ENCODE measurements at places on chromosomes 6 and 20.

DNA sequence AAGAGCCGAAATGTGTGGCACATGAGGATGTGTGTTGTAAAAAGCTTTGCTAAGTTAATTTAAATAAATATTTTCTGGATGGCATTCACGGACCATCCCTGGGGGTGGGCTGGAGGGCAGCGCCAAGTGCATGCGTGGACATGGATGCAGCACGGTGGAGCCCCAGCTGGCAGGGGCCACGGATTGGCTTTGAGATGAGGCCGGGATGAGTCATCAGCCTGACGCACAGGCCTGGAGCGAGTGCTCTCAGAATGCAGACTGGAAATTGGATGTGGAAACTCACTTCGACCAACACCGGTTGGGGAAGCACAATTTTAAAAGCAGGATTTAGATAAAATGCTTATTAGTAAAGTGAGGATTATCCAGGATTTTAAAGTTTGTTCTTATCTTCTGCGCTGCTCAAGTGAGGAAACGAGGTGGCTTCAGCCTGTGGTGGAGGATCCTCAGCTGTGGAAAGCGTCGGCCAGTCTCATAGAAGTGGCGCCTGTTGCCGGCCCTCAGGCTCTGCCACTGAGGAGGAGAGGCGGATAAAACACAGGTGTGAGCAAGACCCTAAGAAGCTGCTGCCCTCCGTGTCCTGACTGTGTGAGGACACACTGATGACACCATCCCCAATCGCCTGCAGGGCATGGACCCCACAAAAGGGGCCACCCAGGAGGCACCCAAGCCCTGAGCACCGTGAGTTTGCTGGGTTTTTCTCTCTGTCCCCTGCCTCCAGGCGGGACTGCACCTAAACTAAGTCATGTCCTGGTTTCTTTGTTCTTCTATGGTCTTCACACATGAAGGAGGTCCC, 279.7 kb downstream of the CDH4 start:
- DNase-seq, result no peak

DNA sequence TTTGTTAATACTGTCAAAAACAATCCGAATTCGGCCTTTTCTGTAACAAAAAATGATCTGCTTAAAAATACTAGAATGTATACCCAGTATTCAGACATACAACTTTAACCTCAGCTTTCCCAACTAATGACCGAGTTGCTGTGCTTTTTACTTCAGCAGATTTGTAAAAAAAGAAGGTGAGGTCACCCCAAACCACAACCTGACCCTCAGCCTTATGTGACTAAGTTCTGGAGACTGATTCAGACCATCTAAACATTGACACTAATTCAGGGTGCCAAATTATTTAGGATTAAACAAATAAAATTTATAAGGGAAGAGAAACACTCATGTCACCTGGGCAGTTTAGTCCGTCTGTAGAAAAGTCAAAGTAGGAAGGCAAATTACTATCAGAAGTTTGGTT, 7.7 kb downstream of the CCN6 start:
- DNase-seq, result no peak

DNA sequence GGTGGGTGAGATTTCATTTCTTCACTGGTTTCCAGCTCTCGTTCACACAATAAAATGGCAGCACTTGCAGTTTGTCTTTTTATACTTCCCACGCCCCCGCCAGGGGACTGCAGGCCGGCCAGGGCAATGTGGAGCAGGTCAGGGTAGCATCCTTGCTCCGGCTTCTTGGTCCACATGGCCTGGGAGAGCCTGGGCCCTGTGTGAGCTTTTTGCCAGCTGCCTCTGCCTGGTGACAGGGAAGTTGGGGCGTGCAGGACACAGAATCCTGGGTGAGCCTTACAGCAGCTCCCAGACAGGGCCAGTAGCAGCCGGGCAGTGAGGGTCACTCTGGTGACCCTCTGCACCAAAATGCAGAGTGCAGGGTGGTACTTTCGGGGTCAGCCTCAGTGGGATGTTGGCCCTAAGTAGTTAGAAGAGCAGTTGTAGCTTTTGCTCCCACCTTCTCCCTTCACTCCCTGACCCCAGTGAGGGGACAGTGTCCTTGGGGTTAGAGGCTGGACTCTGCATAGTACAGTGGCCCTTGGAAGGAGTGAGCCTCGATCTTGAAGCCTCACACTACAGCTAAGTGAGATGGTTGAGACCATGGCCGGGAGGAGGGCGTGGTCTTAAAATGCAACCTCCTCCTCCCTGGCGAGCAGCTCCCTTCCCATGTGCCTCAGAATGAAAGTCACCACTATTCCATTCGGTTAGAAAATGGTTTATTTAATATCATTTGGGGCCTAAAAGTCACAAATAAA, 23.8 kb downstream of the PYGB start:
- DNase-seq, result no peak

DNA sequence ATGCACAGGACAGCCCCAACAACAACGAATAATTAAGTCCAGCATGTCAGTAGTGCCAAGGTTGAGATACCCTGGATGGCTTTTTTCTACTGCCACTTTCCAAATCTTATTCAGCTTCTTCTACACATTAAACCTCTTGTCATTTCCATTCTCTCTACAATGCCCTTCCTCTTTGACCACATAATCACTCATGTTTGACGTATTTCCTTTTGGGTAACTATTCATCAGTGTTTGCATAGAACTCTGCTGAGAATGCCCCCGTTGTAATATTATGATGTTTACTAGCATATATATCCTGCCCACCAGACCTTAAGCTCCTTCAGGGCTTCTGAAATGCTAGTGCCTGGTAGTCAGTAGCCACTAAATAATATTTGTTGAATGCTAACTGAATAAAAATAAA, 515.3 kb upstream of the RNF217 start:
- DNase-seq, result no peak

GRCh38 chr6:56714982-56715456, 72.3 kb upstream of the DST start:
- no peak for DNase-seq

GRCh38 chr6:22250486-22250885, 46.4 kb downstream of the PRL start:
- peak; percentile 56 for DNase-seq

DNA sequence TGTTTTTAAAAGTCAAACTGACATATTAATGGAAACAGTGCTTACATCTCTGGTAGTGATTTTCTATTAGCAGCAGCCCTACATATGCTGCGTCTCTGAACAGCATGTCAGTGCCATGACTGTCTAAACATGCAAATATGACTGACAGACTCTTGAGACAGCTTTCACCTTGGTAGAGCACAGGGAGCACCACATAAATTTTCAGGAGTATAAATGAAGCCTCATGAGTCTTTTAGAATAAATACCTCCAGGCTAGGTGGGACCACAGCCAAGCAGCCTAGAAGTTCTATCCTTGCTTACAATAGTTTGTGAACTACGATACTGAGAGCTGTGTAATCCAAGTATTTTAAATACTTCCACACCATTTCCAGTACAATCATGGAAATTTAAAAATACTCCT, 410.7 kb upstream of the RUNX2 start:
- no peak for DNase-seq

GRCh38 chr6:33877982-33878535, 74.3 kb upstream of the MLN start:
- DNase-seq, result no peak

- no peak for DNase-seq
These were observed 79.8 kb downstream of the NFATC2 start for GRCh38 chr20:51462566-51463276.

GRCh38 chr20:17227669-17228623, 1.1 kb downstream of the PCSK2 start:
- DNase-seq, result no peak

- DNase-seq, result no peak
These were observed 61.5 kb downstream of the SYNE1 start for GRCh38 chr6:152575621-152576150.

DNA sequence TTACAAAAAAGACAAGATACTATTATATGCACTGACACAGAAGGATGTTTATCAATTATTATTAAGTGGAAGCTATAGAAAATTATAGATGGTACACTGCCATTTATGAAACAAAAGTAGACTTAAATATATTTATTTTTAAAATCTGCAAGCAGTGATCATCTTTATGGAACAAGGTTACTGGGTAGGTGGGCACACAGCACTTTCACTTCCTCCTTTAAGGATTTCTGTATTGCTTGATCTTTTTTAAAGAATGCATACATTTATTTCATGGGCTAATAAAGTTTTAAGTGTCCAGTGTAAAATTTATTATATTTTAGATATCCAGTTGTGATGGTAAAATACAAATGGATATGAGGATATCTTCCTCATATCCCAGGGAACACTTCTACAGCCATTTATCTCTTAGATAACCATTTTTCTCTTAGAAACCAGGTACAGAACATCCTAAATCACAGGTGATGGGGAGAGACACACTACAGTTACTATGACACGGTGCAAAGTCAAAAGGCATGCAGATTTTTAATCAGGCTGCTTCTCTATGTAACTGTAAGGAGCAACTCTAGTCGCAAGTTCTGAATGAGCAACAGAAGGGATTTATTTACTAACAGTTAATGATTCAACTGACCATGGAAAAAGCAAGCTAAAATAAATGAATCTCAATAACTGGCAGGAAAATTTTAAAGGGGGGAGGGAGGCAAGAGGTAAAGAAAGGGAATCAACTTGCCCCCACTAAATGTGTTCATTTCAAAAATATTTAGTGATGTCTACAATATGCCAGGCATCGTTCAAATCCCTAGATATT, 2.2 kb downstream of the FBXL4 start:
- DNase-seq, result no peak

GRCh38 chr20:36315545-36316351, 9.6 kb downstream of the DLGAP4 start:
- DNase-seq, result no peak

GRCh38 chr6:28673787-28674671, 148.3 kb downstream of the GPX5 start:
- no peak for DNase-seq

DNA sequence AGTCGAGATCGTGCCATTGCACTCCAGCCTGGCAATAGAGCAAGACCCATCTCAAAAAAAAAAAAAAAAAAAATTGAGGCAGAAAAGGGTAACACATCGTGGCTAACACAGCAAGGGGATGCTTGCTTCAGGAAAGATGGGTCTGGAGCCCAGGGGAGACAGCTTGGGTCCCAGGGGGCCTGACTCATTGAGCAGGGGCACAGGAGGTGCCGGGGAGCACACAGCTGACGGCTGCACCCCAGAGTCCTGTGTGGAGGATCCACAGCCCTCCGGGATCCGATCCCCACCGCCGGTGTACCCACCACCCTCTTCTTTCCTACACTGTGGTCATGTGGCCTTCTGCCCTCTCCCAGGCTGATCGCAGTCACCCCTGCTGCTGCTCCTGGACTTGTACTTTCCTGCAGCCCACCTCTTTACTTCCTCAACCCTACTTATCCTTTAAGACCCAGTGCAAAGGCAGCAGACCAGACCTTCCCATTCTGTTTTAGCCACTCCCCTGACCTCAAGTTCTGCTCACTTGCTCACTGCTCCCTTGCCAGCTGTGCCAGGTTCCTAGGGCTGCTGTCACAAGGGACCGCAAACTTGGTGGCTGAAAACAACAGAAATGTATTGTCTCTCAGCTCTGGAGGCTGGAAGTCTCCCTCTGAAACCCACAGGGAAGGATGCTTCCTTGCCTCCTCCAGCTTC, 17.6 kb upstream of the EZR start:
- no peak for DNase-seq

DNA sequence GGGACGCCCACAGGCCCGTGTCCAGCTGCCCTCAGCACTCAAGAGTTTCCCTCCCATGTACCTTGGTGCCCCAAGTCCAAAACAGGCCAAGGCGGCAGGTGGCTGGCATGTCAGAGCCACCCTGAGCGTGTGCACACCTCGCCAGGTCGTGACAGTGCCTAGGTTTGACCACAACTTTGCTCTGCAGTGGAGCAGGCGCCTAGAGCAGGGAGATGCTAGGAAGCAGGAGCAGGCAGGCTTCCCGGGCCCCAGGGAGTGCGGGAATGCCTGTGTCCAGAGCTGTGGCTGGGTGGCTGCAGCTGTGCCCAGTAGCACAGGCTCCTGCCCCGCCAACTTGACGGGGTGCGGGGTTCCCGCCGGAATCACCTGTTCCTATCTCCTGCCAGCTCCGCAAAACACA, 380.8 kb upstream of the IMPG1 start:
- DNase-seq, result no peak

GRCh38 chr20:4513720-4514119, 208.0 kb upstream of the PRND start:
- no peak for DNase-seq

GRCh38 chr20:9500121-9500520, 14.3 kb upstream of the LAMP5 start:
- no peak for DNase-seq

DNA sequence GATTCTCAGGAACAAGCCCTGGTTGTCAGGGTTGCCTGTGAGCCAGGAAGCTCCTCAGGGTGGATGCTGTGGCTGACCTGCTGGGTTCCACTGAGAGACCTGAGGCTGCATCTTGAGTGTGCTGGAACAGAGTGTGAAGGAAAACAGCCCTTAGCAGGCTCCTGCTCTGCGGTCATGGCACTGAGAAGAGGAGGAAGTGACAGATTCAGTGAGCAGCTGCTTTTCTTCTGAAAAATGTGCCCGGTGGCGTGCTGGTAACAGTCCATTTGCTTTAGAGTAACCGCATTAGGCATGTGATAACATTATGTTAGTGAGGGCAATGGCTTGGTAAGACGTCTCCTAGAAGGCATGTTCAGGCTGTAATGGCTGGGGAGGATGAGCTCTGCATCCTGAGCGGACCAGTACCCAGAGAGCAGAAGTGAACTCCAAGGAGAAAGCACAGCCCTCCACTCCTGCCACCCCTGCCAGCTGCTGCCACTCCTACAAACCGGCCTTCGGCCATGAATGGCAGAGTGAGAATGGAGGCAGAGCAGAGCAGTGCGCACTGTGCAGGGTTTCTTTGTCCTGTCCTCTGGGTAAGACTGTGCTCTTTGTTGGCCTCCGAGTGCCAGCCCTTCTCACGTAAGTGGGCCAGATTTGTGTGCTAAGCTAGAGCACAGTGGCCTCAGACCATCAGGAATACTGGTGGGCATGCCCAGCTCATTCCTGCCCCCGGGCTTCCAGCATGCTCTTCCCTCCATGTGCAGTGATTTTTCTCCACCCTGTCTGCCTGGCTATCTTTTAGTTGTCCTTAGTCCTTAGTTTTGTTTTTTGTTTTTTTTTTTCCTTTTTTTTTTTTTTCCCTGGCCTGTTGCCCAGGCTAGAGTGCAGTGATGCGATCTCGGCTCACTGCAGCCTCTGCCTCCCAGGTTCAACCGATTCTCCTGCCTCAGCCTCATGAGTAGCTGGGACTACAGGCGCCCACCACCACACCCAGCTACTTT, 98.1 kb upstream of the VSTM2L start:
- DNase-seq, result no peak

Data from NCI-H1436 treated with DMSO at 0.1 percent for 48 hours (cell line).